Activated T-cell treated with anti-CD3 and anti-CD28 coated beads for 4 hours (primary cell): ENCODE measurements at places on chromosomes 5 and 9.

- DNase-seq = no peak
These were observed 85.1 kb downstream of the MACROH2A1 start for GRCh38 chr5:135313946-135314345.

GRCh38 chr5:124905256-124906130, 159.1 kb upstream of the ZNF608 start:
- no peak for DNase-seq

- DNase-seq = no peak
These were observed 25.3 kb downstream of the IRX2 start for GRCh38 chr5:2725980-2726765.

DNA sequence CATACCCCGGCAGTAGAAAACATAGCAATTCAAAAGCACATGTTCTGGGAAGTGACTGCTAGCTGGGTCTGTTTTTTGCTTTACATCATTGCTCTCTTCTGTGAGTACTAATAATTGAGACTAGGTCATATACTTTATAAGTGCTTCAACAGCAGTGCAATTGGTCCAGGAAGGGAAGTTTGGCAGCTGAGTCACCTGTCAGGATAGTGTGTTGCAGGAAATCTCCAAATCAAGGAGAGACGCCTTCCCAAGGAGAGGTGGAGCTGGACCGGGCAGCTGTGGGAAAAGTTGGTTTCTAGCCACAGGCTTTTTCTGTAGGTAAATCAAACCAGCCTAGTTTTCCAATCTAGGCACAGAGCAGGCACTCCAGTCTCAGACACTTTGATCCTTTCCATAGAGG, 330.1 kb downstream of the ENC1 start:
- no peak for DNase-seq

- DNase-seq = no peak
These were observed 197.0 kb downstream of the FBN2 start for GRCh38 chr5:128341056-128341455.

DNA sequence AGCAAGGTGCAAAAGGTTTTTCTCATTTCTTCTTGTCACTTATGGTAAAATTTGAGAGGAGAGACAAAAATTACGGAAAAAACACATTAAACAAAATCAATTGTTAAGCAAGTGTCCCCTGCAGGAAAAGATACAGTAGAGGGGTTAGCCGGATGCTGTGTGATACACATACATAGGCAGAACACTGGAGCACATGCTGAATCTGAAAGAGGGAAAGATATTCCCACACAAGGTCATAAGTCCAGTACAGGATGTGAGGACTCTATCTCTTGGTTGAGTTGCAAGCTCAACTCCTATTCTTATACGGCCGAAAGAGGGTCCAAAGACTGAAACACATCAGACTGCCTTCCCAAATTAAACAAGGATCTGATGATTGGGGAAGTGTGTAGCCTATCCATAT, 427.5 kb upstream of the NUDT12 start:
- DNase-seq = no peak

DNA sequence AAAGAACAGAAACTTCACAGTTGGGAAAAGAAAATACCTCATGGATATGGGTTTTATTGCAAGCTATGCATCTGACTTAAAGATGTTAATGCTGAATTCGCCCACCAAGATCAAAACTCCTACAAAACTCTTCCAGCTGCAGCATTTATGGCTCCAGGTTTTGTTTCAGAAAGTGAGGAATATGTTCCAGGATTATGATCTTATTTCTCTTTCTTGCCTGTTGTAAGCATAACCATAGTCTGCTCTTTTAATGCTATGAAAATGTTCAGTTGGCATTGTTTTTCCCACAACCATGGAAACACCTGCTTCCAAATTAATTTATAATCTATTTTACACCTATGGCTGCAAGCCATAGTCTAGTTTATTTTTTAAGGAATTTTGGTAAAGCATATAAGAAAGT, 34.9 kb upstream of the FST start:
- DNase-seq = no peak

- DNase-seq = no peak
These were observed 26.1 kb upstream of the CAST start for GRCh38 chr5:96636046-96636445.

GRCh38 chr5:132202711-132203463, 24.8 kb downstream of the P4HA2 start:
- no peak for DNase-seq

- DNase-seq = no peak
These were observed 494 bp upstream of the CXXC5 start for GRCh38 chr5:139647506-139648204.

DNA sequence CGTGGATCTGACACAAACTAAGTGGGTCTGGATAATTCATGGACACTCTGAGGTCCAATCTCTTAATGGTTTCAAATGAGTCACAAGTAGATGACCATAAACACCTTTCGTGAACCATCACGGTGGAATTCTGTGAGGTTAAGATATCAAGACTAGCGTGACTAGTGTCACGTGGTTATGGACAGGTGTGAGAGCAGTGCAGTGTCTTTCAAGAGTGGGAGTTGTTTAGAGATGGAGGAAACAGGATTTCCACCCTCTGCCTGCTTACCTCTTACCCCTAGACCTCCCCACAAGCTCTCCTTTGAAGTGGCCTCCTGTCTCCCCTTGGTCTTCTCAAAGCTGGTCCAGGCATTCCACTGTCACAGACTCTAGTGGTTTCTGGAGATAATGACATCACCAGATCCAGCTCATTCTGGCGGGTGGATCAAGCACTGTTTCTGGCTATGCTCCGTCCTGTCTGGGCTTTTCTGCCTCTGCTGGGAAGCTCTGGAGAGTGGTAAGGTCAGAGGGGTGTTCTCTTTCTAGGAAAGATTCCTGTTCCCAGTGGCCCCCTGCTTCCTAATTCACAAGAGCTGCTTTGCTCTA, 20.0 kb upstream of the ZNF782 start:
- DNase-seq = no peak

- no peak for DNase-seq
These were observed 159.6 kb downstream of the TMEM167A start for GRCh38 chr5:82917584-82917983.

GRCh38 chr5:41510176-41510831, at the start of gene PLCXD3:
PLCXD3 (minus strand) TSS chr5:41510601; CDS start chr5:41510526, 75 bp downstream.
- DNase-seq = no peak

- DNase-seq = no peak
These were observed at the start of gene SIT1 for GRCh38 chr9:35650341-35651158. SIT1 (minus strand) TSS chr9:35650931; CDS start chr9:35650853, 78 bp downstream.

DNA sequence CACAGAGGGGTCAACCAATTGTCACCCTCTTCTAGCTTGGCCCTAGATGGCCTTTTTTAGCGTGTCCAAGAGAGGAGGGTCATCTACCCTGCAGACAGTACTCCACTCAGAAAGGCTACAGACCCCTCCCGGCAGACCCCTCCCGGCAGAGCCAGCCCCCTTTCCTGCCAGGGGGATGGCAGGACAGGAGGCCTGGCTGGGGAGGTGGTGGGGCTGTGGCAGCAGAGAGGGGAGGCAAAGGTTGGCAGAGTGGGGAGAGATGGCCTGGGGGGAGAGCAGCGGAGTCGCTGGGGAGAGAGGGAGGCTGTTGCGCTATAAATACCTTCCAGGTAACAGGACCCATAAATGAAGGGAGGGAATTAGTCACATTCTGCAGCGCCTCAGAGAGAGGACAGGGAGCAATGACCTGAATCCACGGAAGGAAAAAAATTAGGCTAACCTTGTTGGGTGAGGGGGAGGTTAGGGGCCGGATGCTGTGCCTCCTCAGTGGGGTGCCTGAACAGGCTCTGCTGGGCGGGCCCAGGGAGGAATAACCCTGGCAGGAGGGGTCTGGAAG, 32.9 kb upstream of the PSD2 start:
- DNase-seq = no peak

DNA sequence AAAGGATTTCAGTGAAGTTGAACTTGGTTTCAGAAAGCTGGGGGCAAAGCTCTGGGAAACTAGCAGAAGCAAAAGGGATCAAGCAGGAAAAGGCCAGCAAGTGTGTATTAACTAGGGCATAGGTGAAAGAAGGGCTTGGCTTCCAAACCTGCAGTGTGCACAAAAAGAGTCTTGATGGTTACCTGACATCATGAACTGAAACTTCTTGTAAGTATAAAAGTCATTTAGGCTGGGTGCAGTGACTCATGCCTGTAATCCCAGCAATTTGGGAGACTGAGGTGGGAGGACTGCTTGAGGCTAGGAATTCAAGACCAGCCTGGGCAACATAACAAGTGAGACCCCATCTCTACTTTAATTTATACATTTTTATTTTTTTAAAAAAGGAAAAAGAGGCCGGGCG, 216.4 kb downstream of the EPB41L4A start:
- no peak for DNase-seq

DNA sequence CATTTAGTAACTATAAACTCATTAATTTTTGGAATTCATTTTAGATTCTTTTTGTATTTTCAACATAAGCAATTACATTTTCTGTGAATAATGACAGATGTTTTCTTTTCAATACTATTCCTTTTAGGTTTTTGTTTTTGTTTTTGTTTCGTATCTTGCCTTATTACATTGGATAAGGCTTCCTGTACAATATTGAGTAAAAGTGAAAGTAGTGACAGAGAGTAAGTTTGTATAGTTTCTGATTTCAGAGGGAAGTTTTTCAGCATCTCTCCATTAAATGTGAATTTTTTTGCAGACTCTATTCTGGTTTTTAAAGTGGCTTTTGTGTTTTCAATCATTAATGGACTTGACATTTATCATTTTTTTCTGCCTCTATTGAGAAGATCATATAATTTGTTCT, 12.8 kb upstream of the CAMK4 start:
- no peak for DNase-seq
